ENCODE measurements at places on chromosomes 5 and 9.

DNA sequence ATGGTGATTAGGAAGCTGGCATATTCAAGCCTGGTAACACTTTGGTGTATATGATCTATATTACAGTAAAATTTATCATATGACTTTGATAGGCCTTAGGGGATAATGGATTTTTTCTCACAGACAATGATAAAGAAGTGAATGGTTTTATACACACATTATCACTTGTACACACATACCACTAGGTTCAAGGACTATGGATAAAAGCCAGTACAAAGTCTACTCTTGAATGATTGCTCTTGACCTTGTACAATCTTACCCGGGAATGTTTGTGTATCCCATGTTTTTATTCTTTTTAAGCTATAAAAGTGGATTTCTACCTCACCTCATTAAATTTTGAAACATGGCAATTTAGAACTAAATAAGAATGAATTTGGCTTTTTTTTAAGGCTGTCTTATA, 414.5 kb upstream of the ADAMTSL1 start:
- no peak for DNase-seq

GRCh38 chr9:95009459-95009858, 283.0 kb downstream of the AOPEP start:
- no peak for DNase-seq

DNA sequence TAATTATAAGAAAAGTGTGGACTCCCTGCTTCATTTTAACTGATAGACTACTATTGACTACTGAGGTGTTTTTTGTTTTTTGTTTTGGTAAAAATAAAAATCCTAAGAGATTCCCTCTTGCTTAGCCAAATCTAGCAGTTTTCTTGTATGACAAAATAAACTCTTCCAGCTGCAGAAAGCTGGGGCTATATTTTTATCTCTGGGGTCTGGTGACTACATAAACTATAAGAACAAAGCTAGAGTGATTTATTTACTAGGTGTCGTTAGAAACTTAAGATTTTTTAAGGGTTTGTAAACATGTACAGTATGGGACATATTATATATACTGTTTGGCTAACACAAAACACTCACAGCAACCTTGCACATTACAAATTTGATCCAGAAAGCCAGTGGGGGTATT, 467.4 kb upstream of the MPDZ start:
- DNase-seq: no peak

- DNase-seq: no peak
These were observed 16.5 kb upstream of the QRFP start for GRCh38 chr9:130912932-130913598.

GRCh38 chr9:70477907-70478480, 63.5 kb upstream of the KLF9 start:
- DNase-seq: no peak

GRCh38 chr5:139805545-139805944, 9.9 kb downstream of the PSD2 start:
- no peak for DNase-seq

- DNase-seq: no peak
These were observed 1126.7 kb upstream of the CDH9 start for GRCh38 chr5:28165096-28165495.

GRCh38 chr9:113005777-113006176, 6.2 kb downstream of the ZNF883 start:
- DNase-seq: peak; percentile 2

DNA sequence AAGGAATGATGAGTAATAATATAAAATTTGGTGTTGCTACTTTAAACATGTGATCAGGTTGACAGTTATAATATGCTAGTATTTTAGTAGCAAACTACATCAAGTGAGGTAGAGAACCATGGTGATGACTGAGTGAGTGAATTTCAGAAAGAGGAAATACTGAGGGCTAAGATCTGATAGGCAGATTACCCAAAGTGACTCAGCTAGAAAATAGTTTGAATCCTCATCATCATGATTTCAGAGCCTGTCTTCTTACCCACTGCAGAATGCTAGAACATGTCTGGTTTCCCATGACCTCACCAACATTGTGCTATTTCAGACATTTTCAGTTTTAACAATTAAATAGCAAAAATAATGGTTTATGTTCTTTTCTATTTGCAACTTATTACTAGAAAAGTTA, 602.1 kb downstream of the TAF11L14 start:
- no peak for DNase-seq

- DNase-seq: no peak
These were observed 135.3 kb downstream of the CETN3 start for GRCh38 chr5:90274216-90274615.

DNA sequence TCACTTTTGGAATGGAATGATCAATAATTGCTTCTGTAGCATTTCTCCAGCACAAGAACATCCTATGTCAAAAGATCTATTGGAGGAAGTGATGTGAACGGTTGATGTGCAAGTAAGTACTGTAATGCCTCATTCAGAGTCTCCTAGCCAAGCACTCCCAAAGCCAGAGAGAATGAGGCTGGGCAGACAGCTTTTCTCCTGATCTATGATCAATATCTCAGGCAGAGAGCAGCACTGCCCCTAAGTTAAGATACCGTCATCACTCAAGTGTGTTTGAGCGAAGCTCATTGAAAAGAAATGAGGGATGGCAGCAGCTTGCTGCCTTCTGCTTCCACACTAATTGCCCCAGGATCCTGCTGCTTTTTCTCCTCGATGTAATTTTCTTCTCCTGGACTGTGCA, 324.1 kb upstream of the GRAMD2B start:
- no peak for DNase-seq

GRCh38 chr5:93721071-93721470, 20.3 kb downstream of the POU5F2 start:
- DNase-seq: peak; percentile 17

- no peak for DNase-seq
These were observed 227.8 kb downstream of the SEMA5A start for GRCh38 chr5:9318031-9318430.

DNA sequence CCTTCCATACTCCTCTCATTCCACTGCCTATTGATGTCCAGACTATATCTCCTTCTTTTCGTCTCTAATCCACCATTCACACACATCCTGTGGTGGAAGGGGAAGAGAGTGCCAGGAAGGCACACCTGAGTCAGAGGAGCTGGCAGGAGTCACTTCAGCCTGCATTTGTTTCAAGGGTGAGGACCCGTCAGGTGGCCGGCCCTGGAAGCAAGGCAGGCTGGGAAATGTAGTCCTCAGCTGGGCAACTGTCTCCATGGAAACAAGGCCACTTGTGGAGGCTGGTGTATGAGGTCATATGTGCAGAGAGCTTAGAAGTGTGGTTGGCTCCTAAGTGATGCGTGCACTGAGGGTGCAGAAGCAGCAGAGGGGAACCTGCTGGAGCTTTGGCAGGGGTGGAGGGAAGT, 278.4 kb downstream of the NSG2 start:
- peak; percentile 78 for DNase-seq

DNA sequence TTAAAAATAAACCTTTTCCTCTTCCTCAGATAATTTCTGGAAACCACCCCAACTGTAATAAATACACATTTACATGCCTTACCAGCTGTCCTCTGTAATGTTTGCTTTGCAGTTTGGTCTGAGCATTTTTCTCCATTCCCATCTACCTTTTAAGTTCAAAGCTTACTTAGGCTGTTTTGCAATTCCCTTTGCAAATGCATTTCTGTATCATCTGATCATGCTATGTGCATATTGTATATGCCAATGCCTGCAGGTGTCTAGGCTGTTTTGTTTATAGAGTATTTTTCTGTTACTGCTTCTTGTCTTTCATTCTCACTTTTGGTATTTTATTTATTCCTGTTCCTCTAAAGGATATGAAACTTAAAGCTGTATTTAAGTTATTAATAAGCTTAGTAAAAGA, 86.3 kb downstream of the SLC44A1 start:
- no peak for DNase-seq

DNA sequence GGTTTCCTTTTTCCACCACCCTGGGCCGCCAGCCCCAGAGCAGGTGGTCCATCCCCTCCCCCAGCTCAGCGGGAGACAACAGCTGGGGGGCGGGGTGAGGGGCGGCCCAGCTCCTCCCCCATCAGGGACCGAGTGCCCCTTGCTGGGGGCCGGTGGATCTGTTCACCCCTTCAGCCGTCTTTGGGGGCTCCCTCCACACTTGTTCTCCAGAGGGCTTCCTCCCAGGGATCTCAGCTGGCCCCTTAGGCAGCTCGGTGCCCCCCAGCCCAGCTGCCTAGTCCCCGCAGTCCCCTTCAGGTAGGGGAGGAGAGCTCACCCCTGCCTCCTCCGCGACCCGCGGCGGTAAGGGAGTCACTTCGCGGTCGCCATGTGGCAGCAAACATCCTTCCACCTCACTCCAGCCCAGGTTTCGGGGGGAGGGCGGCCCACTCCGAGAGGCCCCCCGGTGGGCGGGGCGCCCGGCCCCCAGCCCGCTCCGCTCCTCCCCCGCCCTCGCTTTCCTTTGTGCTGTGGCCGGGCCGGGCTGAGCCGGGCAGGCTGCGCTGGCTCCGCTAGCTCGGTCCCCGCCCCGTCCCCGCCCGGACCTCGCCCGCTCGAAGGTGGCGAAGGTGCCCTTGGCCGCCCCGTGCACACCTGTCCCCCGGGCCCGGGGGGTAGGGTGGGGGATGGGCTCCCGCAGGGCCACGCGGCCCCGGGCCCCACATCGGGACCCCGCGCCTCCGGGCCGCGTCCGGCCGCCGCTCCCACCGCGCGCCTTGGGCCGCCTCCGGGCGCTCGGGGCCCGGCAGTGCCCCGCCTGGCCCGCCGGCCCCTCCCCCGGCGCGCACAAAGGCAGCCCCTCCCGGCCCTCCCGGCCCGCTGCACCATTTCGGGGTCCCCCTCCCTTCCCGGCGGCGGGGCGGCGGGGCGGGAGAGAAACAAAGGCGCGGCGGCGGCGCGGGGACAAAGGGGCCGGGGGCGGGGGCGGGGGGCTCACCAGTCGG, 683 bp downstream of the DBN1 start:
- DNase-seq: no peak

GRCh38 chr5:72183101-72183520, 75.8 kb downstream of the MAP1B start:
- no peak for DNase-seq

- no peak for DNase-seq
These were observed 14.1 kb upstream of the ARHGEF37 start for GRCh38 chr5:149567226-149567625.

GRCh38 chr9:115553060-115553773, 435.3 kb upstream of the TNC start:
- DNase-seq: no peak

GRCh38 chr5:132486318-132487094, 4.1 kb downstream of the IRF1 start:
- DNase-seq: no peak

DNA sequence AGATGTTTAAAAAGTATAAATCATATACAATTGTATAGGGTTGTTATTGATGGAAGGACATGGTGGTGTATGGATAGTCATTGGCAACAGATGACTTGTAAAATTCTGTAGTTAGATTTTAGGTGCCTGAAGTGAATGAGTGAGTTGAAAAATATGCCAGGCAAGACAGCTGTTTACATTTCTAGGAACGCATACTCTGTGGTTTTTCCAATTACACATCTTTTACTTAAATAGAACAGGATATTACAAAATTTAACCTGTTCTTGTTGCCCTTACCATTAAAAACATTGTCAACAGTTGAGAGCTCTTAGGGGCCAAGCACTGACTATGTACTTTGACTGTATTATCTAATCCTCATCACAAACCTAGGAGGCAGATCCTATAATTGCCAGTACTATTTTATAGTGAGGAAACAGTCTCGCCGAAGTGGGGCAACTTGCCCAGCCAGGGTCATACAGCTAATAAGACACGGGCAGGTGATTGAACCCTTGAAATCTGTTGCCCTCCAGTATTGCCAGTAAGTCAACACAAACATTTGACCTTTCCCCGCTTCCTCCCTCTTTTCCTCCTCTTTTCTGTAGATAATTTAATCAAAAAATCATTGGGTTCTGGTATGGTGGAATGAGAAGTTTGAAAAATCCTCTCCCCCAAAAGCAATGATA, 88.6 kb downstream of the MACROH2A1 start:
- no peak for DNase-seq

DNA sequence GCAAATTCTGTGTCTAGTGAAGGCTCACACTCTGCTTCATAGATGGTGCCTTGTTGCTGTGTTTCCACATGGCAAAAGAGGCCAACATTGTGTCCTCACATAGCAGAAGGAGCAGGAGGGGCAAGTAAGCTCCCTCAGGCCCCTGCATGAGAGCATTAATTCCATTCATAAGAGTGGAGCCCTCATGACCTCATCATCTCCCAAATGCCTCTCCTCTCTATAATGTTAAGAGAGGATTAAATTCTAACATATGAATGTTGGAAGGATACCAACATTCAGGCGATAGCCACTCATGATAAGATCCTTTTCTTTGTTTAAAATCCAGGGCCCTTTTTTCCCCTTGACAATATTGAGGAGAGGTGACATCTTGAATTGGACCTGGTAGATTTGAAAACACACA, 35.2 kb upstream of the PAM start:
- no peak for DNase-seq

GRCh38 chr5:79692596-79692995, 3.0 kb downstream of the CMYA5 start:
- DNase-seq: no peak

DNA sequence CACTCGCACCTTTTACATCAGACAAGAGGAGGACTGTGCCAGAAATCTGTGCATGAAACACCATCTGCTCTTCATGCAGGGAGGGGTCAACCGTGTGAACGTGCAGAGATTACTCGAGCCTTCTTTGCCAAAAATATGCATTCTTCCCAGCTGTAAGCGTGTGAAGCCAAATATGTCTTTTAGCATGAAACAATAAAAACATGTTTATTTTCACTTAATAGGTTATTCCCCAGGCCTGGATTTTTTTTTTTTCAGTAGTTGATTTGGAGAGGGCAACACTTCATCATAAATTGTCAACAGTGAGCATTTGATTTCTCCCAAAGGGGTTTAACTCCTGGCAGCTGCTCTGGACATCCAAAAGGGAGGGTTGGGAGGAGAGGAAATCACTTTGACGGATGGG, 23.8 kb downstream of the PLAC8L1 start:
- no peak for DNase-seq

DNA sequence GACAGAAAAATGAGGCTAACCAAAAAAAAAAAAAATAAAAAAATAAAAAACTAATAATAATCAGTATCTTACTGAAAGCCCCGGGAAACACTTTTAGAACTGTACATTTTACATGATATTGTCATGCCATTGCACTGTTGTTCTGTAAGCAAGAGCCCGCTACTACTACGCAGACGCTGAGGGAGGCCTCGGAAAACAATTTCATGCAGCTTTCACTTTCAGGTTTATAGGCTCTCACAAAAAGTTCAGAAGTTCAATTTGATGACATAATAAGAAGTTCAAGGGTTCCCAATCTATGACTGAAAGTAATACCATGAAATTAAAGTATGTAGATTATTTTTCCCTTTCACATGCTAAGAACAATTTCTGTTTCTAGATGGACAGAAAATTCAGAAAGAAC, 318.3 kb upstream of the ITGA1 start:
- no peak for DNase-seq

All from SW480 (cell line).